NCI-H1436 (cell line): ENCODE measurements at places on chromosomes 16 and 17.

- DNase-seq: peak; percentile 94
These were observed 17.8 kb upstream of the RAI1 start for GRCh38 chr17:17663160-17664063.

GRCh38 chr17:44367231-44367979 lies 3.8 kb upstream of the FAM171A2 start:
- DNase-seq: no peak

DNA sequence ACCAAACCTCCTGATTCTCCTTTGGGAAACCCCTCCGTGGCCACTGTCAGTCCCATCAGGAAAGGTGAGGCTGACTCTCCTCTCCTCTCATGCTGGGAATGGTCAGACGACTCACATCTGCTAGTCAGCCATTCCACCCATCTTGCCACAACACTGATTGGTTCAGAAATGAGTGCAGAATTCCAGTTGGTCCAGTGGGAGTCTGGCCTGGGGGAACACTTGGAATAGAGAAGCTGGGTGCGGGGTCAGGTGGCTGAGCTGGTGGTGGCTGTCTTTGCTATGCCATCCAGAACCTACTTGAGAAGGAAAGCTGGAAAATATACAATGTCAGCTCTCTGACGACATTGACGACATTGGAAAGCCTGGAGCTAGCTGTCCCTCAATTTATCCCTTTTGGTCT lies 23.6 kb upstream of the PLLP start:
- no peak for DNase-seq

DNA sequence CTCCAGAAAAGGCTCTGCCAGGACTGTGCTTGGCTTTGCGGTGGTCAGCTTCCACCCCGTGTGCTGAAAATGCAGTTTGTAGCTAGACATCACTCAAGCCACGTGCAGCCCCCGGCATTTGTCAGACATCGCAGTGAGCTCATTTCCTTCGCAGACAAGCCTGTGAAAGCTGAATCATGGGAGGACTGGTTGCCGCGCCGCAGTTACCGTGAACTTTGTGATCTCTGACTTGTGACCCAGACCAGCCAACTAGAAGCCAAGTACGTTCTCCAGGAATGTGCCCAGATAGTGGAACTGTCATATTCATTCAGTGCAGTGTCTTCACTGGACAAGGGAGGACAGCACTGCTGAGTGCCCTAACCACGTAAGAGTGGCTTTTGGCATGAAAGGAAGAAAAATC lies 58.1 kb downstream of the NDE1 start:
- DNase-seq: no peak

DNA sequence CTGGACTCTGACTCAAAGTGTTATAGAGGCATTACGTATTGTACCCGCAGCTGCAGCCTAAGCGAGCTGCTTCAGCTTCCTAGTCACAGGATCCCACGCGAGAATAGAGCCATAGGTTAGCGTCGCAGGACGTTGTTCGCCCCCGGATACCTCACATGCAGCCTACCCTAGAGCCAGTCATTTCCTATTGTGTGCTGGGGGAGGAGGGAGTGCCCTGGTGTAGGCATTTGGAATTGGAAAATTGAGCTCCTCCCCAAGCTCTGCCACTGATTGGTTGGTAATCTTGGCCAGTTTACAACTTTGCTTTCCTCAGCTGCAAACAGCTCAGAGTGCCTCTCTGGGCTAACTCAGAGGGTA lies 530 bp downstream of the NAA60 start:
- DNase-seq: peak; percentile 3

- no peak for DNase-seq
These were observed 50.0 kb downstream of the PLD6 start for GRCh38 chr17:17156107-17156506.

- DNase-seq: peak; percentile 91
These were observed 43.2 kb downstream of the CUEDC1 start for GRCh38 chr17:57911834-57912673.

DNA sequence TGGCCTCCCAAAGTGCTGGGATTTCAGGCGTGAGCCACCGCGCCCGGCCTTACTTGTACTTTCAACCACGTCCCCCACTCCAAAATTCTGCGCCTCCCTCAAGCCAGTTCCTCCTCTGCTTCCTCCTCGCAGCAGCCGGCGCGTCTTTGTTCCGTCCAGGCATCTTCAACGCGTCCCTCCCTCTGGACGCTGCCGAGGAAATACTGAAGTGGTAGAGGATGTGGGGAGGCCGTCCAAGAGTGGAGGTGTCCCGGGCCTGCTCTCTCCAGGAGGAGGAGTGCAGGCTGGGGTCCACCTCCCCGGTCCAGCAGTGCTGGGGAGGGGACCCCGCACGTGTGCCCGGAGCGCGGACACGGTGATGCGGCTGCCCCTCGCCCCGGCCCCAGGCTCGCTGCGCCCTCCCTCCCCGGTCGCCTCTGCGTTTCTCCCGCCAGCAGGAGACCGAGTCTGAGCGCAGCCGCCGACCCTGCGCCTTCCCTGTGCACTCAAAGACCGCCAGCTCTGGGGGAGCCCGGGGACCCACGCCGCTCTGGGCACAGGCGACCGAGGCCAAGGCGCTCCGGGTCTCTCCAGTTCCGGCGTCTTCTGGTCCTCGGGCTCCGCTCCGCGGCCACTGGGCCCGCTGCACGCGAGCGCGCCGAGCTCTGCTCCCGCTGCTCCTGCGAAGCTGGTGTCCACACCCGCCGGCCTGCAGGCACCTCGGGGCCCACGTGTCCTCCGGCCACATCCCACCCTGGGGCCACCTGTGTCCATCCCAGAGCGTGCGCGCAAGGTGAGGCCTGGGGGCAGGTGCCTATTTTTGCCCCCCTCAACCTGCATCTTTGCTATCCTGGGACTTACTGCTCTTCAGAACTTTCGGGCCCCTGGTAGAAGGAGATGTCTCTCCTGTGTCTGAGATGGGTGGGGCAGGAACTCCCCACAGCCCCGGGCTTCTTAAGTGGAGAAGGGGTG lies 31.7 kb downstream of the OSBPL7 start:
- DNase-seq: peak; percentile 41

DNA sequence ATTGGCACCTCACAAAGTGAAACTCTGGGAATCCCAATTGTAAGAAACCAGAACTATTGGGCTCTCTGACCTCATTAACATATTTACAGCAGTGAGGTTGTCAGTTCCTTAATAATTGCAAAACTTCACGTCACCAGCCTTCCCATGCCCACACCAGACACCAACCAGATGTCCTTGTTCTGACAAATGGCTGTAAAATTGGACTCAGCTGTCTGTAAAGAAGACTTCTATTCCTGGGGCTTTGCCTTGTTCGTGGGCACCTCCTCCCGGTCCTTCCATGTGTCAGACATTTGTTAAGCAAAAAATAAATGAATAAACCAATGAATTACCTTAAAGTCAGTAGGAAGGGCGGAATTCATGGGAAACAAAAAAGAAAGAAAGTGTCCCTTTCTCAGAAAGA lies 284.3 kb upstream of the CDH11 start:
- no peak for DNase-seq

DNA sequence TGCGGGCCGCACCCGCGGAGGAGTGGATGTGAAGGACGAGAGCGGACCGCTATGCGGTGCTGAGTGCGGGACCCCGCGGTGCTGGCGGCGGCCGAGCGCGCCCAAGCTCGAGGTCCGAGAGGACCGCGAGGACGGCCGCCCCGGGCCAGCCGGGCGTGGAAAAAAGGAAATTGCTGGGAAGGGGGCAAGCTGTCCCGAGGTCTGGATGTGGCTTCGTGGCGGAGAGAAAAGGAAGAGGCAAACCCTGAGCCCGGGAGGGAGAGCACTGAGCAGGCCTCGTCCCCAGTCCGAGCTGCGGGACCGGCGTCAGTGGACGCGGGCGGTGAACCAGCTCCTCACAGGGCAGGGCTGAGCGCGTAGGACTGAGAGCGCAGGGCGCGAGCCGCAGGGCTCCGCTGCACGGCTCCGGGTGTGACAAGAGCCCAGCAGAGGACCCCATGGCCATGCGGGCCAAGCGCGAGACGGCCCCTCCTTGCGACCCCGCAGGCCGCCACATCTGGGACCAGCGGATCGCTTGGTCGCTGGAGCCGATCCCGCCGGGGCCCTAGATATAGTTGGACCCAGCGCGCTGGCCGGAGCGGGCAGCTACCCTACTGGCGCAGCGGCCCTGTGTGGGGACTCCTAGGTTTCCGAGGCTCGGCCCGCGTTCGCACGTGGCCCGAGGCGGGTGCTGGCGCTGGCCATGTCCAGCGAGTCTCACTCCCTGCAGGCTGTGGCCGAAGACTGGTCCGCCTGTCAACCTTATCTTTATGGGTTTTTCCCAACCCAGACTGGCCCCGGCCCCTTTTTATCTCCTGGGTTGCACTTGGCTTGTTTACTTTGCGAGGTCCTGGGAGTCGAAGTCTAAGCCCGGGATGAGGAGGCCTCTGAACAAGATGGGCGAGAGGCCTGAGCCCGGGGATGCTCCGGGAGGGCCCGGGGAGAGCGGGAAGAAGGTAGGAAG lies 2.4 kb downstream of the TBX4 start:
- no peak for DNase-seq

DNA sequence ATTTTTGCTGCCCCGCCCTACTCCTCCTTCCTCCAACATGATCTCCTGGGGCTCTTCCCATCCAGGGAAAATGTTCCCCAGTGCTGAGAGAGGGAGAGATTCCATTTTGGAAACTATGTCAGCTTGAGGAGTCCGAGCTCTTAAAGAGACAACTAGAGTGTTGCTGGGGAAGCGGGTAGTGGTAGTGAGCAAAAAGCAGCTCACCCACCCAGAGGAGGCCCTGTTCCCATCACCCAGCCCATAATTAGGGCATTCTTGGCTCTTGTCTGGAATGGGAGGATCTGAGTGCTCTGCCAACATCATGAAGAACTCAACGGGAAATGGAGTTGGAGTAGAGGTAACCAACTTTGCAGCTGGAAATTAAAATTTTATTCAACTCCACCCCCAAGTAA lies 9.1 kb upstream of the MSL1 start:
- no peak for DNase-seq

DNA sequence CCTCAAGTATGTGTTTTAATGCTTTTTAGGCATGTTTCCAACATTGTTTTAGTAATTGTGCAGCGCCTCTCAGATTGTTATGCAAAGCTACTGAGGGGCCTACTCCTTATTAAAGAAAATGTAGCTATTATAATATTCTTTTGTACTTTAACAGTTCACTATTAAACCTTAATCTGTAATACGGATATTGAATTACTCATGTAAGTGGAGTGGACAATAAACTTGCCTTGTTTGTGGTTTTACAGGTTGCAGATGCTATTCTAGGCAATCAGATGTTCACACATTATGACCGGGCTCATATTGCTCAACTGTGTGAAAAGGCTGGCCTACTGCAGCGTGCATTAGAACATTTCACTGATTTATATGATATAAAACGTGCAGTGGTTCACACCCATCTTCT lies 41.0 kb downstream of the PTRH2 start:
- DNase-seq: peak; percentile 79

DNA sequence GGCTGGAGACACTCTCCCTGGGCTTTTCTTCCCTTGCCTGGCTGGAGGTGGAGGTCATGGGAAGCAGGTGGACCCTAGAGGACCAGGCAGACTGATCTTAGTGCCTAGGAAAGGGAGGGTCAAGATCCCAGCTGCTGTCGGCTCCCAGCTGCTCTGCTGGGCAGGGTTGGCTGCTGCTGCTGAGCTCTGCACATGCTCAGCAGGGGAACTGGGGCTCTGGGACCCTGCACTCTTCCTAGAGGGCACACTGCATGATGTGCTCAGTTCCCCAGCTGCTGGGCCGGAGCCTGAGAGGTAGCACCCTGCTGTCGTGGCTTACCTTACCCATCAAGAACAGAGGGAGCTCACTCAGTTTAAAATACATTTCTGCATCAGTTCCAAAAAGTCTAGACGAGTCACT lies 34.3 kb downstream of the VAC14 start:
- no peak for DNase-seq

- DNase-seq: no peak
These were observed 50.7 kb upstream of the TOB1 start for GRCh38 chr17:50916708-50917417.

- DNase-seq: no peak
These were observed 15.5 kb upstream of the SNTB2 start for GRCh38 chr16:69171325-69172084.
